ENCODE measurements at places on chromosomes 4 and X.

DNA sequence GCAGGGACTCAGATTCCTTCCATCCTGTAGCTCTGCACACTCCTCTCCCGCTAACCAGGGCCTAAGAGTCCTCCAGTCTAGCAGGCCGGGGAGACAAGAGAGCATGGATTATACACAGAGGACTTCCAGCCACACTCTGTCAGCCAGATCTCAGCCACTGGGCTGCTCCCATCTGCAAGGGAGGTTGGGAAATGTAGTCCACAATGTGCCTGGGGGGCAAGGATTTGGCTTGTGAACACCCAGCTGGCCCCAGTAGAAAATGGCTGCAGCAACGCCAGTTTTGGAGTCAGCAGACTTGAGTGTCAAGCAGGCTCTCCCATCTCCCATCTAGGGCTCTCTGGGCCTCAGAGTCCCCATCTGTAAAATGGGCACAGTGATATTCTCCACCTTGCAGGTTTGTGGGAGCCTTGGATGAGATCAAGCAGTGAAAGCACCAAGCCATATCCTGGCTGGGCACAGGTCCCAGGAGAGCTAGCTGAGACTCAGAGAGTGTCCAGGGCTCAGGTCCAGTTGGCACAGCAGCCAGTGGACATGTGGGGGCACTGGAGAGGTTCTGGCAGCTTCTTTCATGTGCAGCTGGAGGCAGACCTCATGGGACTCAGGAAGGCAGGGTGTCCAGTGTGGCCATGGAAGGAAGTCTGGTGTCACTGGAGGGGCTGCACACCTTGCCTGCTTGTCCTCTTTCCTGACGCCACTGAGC lies 14.6 kb downstream of the PSAPL1 start:
- peak; percentile 43 for DNase-seq

DNA sequence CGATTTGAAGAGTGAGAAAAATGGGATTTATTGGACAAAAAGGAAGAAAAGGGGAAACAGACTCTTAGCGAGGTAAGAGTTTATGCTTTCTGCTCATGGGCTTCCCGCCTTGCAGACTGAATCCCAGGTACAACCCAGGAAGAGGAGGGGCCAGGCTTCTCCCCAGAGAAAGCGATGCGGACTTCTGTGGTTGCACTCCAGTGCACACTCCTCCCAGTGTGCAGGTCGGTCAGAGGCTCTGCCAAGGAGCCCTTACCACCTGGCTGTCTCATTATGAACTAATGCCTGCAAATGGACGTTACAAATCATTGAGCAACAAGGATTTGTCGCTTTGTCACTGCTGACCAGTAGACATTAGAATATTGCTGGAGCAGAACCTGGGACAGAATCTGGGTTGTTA lies 39.9 kb upstream of the GLRA2 start:
- no peak for DNase-seq

DNA sequence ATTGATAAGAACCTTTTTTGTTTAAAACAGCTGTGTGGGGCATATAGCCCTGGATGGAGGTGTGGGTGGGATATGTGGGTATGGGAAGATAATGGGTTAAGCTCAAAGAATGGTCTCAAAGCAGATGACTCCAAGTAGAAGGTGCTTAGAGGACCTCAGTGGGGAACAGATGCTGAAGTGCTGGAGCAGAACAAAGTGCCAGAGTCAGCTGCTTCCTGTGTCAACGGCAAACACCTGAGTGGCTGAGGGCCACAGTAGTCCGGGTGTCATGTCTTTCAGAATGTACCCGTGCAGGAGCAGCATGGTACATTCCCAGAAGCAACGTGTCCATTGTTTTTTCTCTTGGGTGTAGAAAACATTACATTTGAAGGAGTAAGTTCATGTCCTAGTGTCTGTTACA lies 210.6 kb downstream of the CCNG2 start:
- DNase-seq = no peak

- DNase-seq = peak; percentile 14
These were observed 50.7 kb upstream of the NLGN4X start for GRCh38 chrX:6279277-6279909.

GRCh38 chr4:106493086-106493485 lies 124.5 kb upstream of the GIMD1 start:
- DNase-seq = no peak

DNA sequence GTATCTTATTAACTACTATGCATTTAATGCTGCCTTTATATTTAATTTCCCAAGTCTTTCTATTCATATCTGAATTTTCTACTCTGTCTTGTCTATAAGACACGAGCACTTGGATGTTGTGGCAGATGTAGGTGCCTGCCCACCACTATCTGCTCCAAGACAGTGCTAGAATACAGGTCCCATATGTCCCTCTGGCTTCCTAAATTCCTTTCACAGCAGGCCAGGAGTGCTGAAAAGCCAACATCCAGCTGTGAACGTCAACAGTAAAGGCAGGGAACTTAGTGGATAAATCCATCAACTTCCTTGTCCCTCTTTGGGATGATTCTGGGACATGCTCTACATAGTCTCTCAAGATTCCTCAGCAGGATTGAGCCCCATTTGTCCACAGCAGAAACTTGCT lies 245.1 kb upstream of the ETNPPL start:
- peak; percentile 28 for DNase-seq

GRCh38 chr4:85707611-85708010 lies 232.7 kb downstream of the ARHGAP24 start:
- DNase-seq = no peak

DNA sequence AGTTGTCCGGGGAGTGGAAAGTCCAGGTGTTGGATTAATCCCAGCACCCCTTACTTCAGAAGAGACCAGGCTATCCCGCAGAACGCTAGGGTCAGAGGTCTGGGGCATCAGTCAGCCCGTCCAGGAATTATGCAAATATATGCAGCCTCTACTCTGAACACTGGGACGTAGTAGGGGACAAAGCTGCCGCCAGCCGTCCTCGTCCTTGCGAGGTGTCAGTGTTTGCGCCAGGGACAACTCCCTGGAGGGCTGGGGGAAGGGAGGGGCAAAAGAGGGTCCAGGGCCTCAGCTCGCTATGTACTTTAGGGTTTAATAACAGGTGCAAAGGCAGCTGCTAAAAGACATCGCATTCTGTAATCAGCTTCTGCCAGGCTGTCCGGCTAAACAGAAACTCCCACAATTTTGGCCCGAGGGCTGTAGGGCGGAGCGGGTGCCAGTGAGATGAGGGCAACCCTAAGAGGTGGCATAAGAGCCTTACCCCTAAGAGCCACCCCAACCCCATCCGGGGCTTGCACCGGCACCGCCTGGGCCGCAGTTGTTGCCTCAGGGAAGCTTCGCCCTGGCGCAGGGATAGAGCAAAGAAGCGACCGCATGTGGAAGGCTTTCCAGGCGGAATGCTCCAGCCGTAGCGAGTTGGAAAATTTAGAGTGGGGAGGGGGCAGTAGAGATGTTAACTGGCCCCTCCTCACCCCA lies 8.4 kb downstream of the HAND2 start:
- DNase-seq = peak; percentile 70
